ENCODE measurements at places on chromosomes 12 and 14.

DNA sequence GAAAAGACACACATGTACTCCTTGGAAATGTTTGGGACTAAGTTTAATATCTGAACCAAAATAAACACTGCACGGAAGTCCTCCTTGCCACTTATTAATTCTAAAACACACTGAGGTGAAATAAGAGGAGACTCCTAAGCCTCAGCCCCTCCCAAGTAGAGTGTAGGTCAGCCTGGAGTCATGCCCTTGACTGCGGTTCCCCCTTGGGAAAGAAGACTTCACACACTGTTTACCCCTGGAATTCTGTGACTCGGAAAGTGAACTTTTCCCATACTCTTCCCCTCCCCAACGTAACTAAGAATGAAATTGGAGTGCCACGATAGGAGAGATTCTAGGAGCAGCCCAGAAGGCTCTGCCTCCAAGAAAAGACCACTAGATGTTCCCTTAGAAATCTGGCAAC is 8.6 kb upstream of the TFCP2 start:
- no peak for DNase-seq

- DNase-seq, result no peak
Observed at GRCh38 chr12:52990206-52990605, 16.1 kb upstream of the EIF4B start.

DNA sequence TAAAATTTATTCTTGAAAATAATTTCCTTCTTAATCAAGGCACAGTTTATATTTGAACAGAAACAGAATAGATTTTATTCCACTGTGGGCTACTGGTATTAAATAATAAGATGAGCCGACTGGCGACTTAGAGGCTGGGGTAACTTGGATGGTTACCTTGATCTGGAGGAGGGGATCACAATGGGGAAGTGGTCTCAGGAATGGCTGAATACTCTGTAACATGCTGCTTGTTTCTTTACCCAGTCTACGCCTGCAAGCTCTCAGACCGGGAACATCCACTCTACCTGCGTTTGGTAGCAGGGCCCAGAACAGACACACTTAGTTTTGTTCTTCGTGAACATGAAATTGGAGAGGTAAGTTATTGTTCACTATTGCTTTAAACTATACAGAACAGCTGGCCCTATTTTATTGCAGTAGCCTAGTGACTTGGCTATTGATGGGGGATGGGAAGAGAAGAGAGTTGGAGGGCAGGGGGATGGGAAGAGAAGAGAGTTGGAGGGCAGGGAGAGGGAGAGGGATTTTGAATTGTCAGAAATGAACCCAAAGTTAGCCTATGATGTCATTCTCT is 67.9 kb downstream of the GNS start:
- no peak for DNase-seq

- DNase-seq, result no peak
Observed at GRCh38 chr14:71713451-71713850, 218.8 kb upstream of the RGS6 start.

- no peak for DNase-seq
Observed at GRCh38 chr14:24331731-24332267, 3.1 kb downstream of the ADCY4 start.

GRCh38 chr12:110349514-110350151 is 53.9 kb downstream of the ANAPC7 start:
- no peak for DNase-seq

DNA sequence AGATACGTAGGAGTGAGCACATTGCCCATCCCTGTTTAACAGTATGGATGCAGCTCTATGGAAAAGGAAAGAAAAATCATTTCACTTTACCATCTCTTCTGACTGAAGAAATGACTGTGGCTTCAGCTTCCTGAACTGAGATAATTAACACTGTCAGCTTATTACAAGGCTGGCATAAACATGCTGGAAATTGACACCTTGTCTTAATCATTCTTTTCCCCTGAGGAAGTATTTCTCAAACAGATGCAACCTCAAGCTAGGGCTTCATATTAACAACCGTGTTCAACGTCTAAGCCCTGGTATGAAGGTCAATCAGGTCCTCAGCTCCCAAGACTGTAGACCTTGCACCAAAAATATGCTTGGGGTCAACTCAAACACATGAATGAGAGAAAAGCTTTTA is 25.0 kb downstream of the RERG start:
- DNase-seq, result no peak

DNA sequence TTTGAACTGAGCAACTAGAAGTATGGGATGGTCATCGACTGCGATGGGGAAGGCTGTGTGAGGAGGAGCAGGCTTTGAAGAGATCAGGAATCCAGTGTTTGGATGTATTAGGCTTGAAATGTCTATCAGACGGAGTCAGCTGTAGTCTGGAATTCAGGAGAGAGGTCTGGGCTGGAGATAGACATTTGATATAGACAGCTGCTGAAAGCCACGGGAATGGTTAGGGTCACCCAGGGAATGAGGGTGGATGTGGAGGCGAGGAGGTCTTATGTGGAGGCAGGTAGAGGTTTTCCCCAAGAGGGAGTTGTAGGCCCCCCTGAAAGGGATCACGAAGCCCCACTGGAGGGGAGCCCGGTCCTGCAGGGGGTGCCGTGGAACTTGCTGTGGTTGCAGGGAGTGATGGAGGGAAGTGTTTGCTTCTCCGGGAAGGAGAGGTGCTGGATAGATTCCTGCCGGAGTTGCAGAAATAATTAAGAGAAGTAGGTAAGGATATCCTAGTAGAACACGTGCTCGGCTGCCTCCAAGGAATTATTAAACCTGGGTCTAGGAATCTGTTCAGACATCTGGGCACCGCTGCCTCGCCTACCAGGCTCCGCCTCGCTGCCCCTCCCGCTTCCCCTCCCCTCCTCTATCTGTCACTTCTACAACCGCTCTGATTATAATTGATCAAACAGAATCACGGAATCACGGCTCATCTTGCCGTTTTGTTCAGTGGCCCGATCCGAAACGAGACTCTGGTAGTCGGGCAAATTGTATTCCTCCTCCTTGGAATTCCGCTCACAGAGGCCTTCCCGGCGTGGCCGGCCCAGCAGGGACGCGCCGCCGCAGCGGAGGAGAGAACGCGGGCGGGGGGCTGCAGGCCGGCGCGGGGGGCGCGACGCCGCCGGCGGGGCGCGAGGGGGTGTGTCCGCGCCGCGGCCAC is 826 bp upstream of the CACNA1C start:
- DNase-seq, result no peak

- DNase-seq, result no peak
Observed at GRCh38 chr14:104931771-104932675, 7.3 kb downstream of the PLD4 start.

DNA sequence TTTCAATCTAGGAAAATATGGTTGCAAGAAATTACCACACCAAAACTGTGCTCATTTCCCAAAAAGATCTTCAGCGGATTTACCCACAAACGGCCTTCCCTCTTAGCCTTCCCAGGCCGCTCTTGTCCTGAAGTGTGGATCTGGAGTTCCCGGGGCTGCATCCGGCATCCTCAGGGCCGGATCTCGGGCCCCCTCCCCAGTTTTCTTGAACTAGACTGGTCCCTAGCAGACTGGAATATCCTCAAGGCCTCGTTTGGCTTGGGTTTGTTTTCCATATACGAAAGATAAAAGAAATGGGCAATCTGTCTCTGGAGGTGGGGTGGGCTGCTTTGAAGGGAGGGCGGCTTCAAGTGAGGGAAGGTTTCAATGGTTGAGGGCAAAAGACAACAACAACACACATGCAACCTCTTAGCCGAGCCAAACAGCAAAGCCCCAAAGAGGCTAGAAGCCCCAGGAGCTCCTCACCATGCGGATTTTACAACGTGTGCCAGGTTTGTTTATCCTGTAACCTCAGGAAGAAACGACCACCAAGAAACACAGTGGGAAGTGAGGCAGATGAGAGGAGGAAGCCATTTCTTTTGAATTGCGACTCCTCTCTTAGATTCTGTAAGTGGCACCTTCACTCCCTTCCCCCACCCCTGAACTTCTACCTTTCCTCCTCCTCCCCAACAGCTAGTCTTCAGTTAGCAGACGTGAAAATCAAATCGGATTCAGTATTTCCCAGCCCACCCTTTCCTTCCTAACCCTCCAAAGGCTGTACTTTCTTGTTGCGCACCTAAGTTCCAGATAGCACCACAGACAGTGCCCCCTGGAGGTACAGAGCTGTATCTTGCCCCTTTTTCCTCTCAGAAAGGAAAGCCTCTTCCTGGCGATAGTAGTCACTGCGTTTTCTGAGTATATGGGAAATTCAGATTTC is 2.6 kb downstream of the MYF6 start:
- no peak for DNase-seq

DNA sequence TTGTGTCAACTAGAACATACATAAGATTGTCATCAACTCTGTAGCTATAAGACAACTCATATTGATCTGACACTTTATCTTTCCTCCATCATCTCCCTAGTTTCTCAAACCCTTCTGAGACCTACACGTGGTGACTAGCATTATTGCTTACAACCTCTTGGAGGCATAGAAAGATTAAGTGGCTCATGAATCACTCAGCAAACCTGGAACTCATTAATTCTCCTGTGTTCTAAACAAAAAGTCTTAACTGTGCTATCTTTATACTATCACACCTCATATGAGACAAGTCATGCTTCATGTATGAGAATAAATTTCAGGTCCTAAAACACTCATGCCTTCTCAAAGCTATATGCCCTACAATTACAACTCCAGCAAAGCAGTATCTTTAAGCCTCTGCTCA is 408.6 kb upstream of the SYT1 start:
- DNase-seq, result no peak

DNA sequence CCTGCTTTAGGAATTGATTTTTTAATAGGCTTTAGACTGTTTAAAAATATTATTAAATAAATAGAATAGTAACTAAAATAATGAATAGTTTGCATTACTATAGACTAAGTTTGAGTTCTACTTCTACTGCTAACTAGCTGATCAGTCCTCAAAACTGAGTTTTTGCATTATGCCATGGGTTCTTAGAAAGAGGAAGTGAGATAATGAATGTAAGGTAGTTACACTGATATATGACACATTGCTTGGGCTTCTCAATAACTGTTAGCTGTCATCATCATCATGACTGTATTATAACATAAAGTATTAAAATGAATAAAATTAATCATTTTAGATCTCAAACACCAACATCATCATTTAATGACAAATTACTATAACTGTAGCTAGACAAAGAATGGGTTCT is 949.7 kb downstream of the TRHDE start:
- no peak for DNase-seq

DNA sequence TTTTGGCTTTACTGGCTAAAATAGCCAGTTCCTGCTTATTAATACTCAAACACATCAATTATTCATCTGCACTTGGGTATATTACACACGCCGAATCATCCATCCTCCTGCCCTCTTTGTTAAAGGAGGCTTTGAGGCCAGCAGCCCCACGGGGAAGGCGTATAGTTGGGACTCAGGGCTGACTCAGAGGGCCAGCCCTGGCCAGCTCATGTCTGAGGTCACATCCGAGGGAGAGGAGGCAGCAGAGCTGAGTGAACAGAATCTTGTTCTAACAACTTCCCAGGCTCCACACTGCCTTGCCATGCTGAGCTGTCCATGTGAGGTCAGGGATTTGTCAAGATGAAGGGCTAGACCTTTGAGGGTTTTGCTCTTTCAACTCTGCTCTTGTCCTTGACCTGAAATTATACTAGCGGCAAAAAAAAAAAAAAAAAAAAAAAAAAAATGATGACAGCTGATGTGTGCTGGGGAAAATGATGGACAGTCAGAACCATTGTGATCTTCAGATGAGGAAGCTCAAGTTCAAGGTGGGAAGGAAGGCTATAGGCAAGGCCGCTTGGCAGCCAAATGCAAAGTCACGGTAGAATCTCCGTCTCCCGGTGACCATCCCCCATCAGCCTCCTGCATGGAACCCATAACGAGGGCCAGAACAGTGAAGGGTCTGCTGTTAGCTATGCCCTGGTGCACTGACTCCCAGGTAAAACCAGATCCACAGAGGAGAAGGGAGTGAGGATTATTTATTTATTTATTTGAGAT is 12.5 kb upstream of the MARK3 start:
- no peak for DNase-seq

GRCh38 chr12:30996255-30996654 is 69.7 kb downstream of the TSPAN11 start:
- DNase-seq, result no peak

DNA sequence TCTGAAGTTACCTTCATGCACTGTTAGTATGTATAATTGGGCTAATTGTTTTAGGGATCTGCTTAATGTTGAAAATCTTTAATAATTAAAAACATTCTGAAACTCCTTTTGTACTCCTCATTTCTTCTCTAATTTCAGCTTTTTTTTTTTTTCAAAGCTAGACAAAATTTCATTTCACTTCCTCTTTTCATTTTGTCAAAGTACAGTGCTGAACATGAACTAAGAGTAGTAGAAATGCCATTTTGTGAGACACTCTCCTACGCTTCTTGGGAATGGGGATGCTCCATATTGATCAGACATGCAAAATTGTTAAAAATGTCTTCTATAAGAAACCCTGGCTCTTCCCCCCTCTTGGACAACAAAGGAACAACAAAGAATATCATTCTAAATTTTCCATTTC is 1.7 kb downstream of the ABCD2 start:
- no peak for DNase-seq

DNA sequence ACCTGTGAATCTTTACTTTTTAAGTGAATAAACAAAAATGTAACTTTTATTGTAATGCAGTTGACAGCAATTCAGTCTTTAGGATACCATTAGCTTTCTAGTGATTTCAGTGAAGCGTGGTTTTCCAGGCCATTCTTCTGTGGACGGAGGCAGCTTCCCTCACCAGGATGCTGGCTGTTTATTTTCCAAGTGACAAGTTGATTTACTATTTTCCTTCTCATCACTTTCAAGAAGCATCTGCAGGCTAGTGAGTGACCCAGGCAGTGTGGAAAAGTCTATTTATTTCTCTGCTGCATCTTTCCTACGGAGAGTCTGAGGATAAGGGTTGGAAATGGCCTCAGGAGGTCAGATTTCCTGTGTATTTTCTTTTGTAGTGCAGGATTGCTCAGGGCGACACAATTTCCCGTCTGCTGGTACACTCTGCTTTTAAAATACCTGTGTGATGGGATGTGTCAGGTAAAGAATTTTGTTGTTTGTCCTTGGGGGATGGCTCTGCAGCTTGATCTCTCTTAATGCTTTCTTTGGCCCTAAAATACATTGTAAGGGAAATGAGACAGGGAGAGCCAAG is 467.8 kb downstream of the NRXN3 start:
- DNase-seq, result no peak

- DNase-seq, result no peak
Observed at GRCh38 chr14:81669308-81669707, 135.7 kb upstream of the SEL1L start.

- DNase-seq, result no peak
Observed at GRCh38 chr12:133235401-133236112, at the start of gene ANHX. Gene ANHX, minus strand, starts transcription at chr12:133235877. Its CDS starts 1,521 bp downstream, at chr12:133234356.
